ENCODE measurements at places on chromosomes 6 and 20.

DNA sequence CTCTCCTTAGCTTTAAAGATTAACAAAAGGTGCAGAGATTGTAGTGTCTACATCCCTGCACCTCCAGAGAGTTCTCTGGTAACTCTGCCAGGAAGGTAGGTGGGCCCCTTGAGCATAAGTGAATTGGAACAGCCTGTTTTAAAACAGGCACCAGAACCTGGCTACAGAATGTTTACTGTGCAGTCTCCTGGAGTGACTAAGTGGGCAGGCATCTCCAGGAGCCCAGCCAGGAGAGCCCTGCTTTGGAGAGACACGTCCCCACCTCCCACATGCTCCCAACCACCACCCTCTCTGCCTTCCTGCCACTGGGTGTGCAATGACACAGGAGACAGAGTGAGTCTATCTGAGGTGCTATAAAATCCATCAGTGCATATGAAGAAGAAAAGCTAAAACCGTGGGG lies 110.3 kb upstream of the EYA4 start:
- no peak for DNase-seq

DNA sequence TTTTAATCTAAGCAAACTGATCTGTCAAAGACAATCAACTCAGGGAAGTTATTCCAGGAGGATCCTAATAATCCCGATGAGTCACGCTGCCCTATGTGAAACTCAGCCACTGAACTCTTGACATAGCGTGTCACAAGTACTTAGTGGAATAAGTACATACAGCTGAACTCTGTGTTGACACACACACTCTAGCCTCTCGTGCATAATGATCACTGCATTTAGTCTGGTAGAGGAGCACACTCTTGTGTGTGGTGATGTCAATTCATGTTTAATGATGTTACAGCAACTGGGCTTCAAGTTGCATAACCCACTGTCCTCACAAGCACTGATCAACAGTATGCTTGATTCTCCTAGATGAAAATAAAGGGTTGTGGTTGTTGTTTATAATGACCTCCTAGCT lies 148.3 kb downstream of the HACE1 start:
- no peak for DNase-seq

DNA sequence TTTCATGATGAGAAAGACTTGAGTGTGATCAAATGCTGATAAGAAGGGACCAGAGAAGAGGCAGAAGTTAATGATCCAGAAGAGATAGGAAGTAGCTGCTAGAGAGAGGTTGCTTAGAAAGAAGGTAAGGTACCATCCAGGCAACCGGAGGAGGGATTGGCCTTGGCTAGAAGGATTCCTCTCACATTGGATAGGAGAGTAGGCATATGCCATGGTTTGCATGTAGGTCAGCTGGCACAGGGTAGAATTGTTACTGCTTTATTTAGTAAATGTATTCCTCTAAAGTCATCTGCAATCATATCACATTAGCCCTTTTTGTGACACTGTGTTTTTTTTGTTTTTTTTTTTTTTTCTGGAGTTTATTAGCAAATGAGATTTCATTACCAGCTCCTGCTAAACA lies 580.9 kb upstream of the FLRT3 start:
- DNase-seq = no peak

GRCh38 chr20:59819496-59820203 lies 113.8 kb downstream of the SYCP2 start:
- no peak for DNase-seq

DNA sequence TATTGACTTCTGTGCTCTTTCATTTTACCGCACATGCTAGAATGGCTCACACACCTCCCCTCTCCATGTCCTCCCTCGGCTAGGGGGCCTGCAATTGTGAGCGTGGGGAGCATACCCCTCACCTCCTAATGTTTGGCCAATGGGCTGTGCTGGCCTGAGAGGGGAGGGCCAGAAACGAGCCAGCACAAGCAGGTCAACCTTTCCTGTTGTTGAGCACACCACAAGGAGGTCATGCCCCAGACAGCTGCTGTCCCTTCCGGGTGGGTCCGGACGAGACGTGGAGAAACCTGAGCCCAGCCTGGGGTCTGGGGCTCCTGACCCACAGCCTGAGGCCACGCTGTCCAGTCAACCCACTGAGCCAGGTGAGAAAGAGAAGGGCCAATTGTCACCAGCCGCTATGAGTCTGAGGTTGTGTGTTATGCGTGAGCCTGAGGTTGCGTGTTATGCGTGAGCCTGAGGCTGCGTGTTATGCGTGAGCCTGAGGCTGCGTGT lies 77.4 kb downstream of the TTLL2 start:
- DNase-seq = no peak

DNA sequence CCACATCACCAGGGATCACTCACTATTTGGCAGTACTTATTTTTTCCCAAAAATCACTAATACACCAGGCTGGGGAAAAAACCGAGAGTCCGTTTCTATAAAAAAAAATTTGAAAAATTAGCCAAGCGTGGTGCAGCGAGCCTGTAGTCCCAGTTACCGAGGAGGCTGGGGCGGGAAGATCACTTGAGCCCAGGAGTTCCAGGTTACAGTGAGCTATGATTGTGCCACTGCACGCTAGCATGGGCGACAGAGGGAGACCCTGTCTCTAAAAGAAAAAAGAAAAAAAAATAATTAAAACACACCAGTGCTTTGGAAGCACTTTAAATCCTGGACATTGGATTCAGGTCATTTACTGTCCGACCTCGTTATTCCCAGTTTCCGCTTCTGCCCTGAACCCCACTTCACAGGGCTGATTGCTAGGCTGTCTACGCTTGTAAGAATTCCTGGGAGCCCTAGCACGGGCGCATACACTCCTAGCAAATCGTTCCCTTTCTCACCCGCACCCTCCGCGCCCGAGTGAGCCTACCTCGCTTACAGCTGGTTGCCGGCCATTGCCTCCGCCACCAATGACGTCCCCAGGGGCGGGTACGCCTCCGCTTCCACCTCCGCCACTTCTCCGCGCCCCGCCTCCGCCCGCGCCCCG lies at the start of gene TPMT:
TSS of gene TPMT (minus strand) at position 571 of the 643 bp plus-strand sequence. CDS start 5,950 bp downstream, outside the sequence.
- no peak for DNase-seq

- no peak for DNase-seq
Measured at GRCh38 chr20:58652606-58653294, 1.7 kb downstream of the STX16 start.

DNA sequence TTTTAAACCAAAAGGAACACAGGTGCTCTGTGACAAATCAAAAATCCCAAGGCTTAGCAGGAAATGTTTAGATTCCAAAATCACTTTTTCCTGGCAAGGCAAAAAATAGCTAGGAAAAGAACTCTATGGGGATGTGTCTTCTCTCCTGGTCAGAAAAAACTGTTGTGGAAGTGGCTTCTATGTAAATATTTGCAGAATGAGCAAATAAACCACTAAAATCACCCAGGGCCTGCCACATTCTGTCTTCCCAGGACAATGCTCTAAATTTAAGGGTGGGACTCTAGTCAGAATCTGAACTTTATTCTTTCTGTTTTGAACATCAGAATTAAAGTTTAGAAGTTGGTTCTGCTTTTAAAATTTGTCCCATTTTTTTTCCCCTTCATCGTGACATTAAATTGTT lies 29.3 kb downstream of the GCM1 start:
- DNase-seq = no peak

DNA sequence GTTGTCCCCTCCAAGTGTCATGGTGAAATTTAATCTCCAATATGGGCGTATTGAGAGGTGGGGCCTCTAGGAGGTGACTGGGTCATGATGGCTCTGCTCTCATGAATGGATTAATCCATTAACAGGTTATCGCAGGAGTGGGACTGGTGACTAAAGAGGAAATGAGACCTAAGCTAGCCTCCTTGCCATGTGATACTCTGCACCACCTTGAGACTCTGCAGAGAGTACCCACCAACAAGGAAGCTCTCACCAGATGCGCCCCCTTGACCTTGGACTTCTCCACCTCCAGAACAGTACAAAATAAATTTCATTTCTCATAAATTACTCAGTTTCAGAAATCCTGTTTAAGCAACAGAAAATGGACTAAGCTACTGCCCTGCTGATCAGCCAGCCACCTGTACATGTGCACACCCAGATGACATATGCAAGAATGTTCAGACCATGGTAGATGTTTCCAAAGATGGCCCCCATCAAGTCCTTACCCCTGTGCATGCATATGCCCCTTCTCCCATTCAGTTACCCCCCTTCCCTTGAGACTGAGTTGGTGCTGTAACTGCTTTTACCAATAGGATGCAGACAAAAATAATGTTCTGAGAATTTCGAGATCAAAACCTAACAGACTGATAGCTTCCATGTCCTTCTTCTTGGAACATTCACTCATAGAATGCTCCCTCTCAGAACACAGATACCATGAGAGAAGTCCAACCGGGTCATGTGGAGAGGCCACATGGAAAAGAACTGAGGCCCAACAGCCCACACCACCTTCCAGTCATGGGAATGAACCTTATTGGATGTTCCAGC lies 28.4 kb downstream of the MAP3K5 start:
- peak; percentile 24 for DNase-seq

GRCh38 chr20:44701858-44702256 lies 13.3 kb upstream of the CCN5 start:
- no peak for DNase-seq

DNA sequence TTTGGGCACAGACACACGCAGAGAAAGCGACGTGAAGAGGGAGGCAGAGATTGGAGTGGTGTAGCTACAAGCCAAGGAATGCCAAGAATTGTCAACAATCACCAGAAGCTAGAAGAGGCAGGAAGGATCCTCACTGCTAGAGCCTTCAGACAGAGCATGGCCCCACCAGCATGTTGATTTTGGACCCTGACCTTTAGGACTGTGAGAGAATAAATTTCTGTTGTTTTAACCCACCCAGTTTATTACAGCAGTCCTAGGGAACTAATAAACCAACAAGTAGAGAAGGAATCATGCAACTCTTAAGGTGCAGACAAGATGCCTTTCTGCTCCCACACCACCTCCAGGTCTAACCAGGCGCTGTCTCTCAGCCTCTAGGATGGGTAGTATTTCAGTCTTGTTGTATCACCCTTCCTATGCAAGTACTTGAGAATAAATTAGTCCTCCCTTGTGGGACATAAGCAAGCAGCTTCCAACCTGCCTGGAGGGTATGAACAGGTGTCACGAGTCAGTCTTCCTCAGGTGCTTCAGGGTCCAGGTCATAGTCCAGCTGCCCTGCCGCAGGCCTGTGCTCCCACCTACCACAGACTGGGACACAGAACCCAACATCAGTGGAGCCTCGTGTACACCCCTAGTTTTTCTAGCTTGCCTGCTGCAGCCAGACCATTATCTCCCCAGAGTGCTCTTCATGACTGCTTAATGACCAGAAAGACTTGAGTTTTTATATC lies 46.4 kb upstream of the CCN2 start:
- no peak for DNase-seq

GRCh38 chr6:29509711-29510110 lies 22.0 kb upstream of the MAS1L start:
- DNase-seq = no peak

GRCh38 chr6:131893198-131893597 lies 58.0 kb downstream of the CCN2 start:
- DNase-seq = no peak

DNA sequence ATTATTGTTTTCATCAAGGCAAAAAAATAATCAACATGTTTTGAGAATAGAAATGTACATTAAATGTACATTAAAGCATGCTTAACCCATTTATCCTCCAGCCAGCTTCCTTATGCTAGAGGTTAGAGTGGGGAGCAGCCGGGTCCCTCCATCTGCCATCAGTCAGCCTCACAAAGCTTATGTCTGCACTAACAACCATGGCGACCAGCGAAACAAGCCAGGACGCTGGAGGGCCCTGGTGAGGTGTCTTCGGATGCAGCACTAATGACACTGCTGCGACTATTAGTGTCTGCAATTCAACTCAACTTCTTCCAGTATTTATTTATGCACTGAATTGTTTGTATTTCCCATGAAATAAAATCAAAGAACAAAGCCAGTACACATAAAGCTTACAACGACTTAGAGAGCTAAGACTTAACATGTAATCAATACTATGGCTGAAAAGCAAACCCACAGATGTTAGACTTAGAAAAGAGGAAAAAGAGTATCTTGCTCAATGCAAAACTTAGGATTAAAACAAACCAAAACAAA lies 6.8 kb downstream of the CLDN20 start:
- no peak for DNase-seq

DNA sequence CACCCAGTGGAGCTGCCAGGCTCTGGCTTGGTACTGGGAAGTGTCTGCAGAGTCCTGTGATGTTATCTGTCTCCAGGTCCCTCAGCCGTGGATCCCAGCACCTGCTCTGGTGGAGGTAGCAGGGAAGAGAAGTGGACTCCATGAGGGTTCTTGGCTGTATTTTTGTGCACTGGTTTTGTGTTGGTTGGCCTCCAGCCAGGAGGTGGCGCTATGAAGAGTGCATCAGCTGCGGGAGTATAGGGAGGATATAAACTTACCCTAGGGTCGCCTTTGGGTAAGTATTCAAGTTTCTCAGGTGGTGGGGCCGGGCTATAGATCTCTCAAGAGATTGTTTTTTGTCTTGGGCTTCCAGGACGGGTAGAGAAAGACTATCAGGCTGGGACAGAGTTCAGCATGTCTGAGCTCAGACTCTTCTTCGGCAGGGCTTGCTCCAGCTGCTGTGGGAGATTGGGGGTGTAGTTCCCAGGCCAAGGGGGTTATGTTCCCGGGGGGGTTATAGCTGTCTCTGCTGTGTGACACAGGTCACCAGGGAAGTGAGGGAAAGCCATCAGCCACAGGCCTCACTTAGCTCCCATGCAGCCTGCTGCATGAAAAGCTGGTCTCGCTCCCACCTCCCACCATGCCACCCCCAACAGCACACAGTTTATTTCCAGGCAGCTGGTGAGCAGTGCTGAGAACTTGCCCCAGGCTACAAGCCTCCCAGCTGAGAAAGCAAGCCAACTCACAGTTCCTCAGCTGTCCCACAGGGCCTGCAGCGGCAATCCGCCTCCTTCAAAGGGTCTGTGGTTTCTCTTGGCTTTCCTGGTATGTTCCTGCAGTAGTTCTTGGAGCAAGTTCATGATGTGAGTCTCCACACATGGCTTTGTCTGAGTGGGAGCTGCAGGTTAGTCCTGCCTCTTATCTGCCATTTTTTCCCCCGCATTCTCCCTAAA lies 115.7 kb downstream of the AIG1 start:
- DNase-seq = no peak

- DNase-seq = no peak
Measured at GRCh38 chr20:38585404-38586180, 4.6 kb downstream of the ADIG start.

DNA sequence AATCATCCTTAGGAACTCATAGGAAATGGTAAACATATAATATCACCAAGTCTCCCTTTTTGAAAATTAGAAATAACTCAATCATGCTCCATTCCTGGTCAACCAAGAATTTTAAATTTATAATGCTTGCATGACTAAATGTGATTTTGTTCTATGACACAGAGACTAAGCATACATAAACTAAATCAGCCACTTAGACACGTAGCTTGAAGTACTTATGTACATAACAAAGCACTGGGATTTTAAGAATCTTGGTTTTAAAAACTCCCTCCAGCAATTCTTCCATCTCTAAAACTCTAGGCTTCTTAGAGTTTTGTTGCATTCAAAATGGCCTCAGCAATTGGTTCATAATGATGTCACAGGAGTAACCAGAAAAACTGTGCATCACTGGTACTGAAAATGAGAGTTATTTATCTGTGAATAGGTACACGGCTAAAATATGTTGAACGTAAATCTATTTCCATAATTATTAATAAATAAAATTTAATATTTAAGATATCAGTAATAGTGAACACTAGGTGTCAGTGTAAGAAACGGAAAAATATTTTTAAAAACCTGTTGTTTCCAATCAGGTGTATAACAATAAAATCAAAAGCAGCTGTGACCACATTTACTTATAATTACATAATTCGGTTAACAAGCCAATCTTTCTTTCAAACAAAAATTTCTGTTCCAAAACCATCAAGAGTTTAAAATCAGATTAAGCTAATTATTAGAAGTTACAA lies 241.6 kb upstream of the RUNX2 start:
- no peak for DNase-seq

GRCh38 chr20:36676701-36677421 lies 30.9 kb upstream of the SLA2 start:
- no peak for DNase-seq

Measured in CD4-positive, alpha-beta T cell treated with Interleukin-4 for 4 hours (primary cell).